ENCODE measurements at places on chromosomes 3 and 15.

GRCh38 chr3:71055257-71056001 is 528.1 kb downstream of the FOXP1 start:
- no peak for DNase-seq

GRCh38 chr3:170027233-170028102 is 10.3 kb upstream of the GPR160 start:
- no peak for DNase-seq

GRCh38 chr15:33059184-33059583 is 135.3 kb downstream of the FMN1 start:
- DNase-seq, result no peak

DNA sequence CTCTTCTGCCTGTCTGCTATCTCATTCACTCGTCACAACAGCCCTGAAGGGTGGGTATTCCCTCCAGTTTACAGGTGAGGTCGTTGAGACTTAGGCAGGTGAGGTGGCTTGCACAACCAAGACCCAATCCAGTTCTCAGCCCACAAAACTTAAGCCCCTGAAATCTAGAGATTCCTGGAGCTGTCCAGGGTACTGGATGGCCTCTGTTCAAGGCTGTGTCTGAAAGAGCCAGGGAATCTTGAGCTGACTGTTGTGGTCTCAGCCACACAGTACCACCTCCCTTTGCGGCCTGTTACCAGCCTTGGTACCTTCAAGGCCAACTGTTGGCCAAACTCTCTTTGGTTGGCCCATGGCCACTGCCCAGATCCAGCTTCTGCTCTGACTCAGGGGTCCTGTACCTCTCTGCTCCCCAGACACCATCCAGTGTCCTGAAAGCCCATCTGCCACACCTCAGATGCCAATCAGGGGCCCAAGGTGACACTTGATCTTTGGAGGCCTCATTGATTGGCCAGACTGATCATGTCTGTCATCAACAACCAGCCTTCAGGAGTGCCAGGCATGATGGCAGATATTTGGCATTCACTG is 10.9 kb upstream of the FAM107A start:
- DNase-seq, result peak; percentile 56

- no peak for DNase-seq
Measured at GRCh38 chr3:133448478-133449122, 48.7 kb downstream of the BFSP2 start.

- DNase-seq, result peak; percentile 33
Measured at GRCh38 chr3:52077925-52078324, 21.6 kb upstream of the DUSP7 start.

- DNase-seq, result no peak
Measured at GRCh38 chr15:75368689-75369239, 357 bp upstream of the MAN2C1 start.

- no peak for DNase-seq
Measured at GRCh38 chr3:111729087-111729846, 129.8 kb upstream of the PHLDB2 start.

All from left lung (tissue), 14 donors.